Stimulated activated CD4-positive, alpha-beta T cell treated with anti-CD3 and anti-CD28 coated beads, Interleukin-2, amount 100 ng/mL, for 4 hours (primary cell): ENCODE measurements at places on chromosomes 12 and 14.

DNA sequence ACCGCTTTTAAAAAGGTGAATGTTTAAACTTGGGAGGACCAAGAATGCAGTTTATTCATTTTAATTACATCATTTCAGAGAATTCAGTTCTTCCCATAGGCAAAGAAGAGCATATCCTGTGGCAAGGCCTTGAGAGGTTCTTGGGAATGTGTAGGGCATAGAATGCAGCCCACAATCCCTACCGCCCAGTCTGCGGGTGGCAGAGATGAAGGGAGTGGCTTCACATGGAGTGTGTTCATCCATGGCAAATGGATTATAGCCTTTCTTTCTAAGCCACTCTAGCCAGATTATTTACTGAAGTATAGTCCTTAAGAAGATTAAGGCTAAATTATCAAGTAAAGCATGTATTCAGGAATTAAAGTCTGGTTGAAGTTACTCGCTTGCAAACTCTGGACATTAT lies 97.4 kb downstream of the TSPAN8 start:
- no peak for DNase-seq

DNA sequence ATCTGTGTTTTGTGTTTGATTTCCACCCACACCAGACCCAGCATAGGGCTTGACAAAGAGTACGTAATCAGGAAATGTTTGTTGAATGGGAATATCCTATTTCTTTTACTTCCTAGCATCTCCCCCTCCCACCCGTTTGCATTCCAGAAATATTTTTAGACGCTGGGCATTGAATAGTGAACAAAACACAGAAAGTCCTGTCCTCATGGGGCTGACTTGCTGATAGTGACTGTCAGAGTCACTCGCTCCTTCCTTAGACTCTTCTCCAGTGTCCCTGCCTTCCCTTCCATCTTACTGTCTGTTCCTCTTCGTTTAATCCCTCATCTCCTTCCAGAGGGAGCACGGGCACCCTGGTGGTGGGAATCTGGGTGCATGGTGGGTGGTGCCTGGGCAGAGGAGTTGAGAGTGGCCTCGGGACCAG lies 53.6 kb downstream of the SLC25A47 start:
- DNase-seq: no peak

- no peak for DNase-seq
Measured at GRCh38 chr12:53344487-53344823, 8.3 kb upstream of the SP7 start.

- DNase-seq: no peak
Measured at GRCh38 chr12:65595016-65595560, 229.2 kb upstream of the HMGA2 start.

GRCh38 chr12:77584860-77585259 lies 245.8 kb upstream of the NAV3 start:
- no peak for DNase-seq

GRCh38 chr12:65355461-65355860 lies 77.0 kb downstream of the MSRB3 start:
- no peak for DNase-seq

- DNase-seq: no peak
Measured at GRCh38 chr12:53626702-53627169, 554 bp upstream of the ATF7 start.

DNA sequence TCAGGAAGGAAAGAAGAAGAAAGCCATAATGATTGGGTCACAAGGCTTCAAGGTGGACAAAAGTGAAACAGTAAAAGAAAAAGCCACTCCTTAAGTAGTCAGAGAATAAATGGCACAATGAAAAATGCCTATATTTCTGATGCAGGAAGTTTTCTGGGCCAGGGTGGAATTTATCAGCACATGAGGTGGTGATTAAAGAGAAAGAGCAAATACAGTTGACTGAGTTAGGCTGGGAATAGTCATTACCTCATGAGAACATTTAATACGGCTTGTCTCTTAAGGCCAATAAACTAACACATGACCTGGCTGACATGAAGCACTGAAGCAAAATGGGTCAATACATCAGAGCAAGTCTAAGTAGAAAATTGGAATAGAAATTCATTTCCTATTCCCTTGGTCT lies 499.7 kb downstream of the TMTC2 start:
- no peak for DNase-seq

- DNase-seq: no peak
Measured at GRCh38 chr12:21583587-21583986, 21.1 kb downstream of the GYS2 start.

GRCh38 chr14:68413509-68413908 lies 379.4 kb downstream of the ZFP36L1 start:
- no peak for DNase-seq

GRCh38 chr12:18676996-18677588 lies 60.7 kb downstream of the PLCZ1 start:
- DNase-seq: no peak

- DNase-seq: no peak
Measured at GRCh38 chr12:97754306-97754705, 291.7 kb downstream of the RMST start.

DNA sequence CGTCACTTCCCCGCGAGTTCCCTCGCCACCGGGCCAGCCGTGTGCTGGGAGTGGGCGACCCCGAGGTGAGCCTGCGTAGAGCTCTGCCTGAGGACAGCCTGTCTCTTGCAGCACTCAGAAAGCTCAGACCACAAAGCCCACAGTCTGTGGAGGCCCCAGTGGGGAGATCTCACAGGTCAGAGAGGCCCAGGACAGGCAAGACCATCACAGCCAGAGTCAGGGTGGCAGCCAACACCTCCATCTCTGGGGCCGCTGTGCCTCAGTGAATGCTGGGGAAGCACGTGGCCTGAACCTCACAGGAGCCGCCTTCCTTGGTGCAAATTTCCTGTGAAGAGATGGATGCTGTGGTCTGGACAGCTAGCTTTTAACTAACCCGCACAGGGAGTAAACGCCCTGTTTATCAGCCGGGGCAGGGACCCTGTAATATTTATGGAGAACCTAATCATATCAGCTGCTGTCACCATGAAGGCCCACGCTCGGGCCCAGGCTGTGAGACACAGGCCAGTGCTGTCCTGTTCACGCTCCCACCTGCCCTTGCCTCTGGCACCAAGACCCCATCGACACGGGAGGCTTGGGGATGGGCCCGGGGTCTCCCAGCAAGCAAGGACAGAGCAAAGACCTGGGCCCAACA lies 56.9 kb downstream of the CDC42BPB start:
- no peak for DNase-seq

DNA sequence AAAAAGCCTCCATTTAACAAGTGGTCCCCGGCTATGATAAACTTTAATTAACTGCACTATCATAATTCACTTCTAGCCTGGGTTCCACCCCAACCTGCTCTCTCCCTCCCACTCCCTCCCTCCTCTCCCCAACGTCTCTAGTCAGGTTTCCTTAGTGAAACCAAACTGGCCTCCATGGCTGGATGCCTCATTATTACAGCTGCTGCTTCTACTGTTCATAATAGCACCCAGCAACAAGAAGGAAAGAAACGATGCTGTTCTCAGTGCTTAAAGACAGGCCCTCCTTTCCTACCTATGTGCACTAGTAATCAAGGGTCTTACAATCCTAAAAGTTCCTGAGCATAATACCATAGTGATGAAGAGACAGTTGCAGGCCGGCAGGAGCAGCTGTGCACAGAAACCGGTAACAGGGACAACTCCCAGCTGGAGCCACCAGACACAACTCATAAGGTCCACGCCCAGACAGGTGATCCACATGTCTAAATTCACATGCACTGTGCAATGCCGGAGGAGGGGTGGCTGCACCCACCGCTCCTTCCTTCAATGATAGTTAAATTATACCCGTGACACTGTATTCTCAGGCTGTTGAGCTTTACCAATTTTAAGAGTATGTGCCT lies 6.2 kb downstream of the IRF2BPL start:
- no peak for DNase-seq

DNA sequence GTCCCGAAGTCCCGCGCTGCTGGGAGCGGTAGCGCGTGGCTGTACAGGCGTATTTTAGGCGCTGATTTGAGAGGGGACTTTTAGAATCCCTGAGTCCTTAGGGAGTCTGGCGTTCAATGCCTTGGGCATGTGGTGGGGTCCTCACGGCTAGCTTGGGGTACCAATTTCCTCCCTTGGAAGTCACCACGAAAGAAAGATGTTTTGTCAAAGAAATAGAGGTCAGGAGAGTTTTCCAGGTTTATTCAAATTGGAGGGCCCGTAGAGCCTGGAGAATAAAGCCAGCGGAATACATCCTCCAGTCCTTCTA lies 63.9 kb downstream of the KLHL28 start:
- no peak for DNase-seq

GRCh38 chr14:58513272-58513671 lies 85.8 kb downstream of the KIAA0586 start:
- DNase-seq: no peak

DNA sequence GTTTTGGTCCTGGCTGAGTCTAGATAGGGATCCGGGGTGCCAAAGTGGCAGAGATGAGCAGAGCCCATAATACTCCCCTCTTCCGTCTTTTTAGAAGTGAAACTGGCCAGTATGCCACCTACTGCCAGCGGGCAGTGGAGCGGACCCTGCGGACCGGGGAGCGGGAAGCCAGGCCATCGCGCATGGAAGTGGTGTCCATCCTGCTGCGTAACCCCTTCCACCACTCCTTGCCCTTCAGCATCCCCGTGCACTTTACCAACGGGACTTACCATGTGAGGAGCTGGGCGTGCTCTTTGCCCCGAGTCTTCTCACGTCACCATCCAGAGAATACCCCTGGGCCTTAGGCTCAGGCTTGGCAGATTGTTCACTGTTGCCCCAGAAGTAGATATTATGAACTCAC lies 21.0 kb downstream of the PIGH start:
- DNase-seq: no peak

- no peak for DNase-seq
Measured at GRCh38 chr14:92970271-92970670, 47.3 kb downstream of the CHGA start.

- peak; percentile 10 for DNase-seq
Measured at GRCh38 chr12:94603434-94604365, 46.7 kb downstream of the TMCC3 start.

DNA sequence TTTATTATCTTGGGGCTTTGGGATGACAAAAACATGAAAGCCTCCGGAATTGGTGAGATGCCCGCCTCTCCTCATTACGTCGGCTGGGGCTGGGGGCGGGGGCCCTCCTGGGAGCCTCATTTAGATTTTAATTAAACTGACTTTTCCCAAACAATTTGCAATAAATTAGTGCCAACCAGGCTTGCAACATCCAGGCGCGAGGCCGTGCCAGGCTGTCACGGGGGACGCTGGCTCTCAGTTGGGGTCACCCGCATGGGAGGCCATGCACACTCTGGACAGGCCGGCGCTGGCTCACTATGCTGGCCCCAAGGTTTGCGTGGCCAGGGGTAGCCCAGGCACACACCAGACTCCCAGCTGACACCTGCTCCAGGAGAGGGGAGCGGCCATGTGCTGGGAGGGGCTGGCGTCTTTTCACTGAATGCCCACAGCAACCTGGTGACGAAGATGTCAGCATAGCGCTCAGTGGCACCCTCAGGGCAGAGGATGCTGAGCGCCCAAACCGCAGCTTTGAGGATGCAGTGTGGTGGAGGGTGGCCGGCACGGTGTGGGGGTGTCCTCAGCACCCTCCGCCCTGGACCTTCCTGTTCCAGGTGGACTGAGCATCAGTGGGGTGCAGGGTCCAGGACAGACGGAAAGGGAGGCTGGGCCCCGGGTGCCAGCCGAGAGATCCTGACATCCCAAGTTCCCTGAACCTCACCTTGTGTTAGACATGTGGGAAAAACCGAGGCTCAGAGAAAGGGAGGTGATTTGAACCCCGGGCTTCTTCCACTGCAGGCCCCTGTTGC lies 190.8 kb upstream of the C14orf180 start:
- DNase-seq: no peak

DNA sequence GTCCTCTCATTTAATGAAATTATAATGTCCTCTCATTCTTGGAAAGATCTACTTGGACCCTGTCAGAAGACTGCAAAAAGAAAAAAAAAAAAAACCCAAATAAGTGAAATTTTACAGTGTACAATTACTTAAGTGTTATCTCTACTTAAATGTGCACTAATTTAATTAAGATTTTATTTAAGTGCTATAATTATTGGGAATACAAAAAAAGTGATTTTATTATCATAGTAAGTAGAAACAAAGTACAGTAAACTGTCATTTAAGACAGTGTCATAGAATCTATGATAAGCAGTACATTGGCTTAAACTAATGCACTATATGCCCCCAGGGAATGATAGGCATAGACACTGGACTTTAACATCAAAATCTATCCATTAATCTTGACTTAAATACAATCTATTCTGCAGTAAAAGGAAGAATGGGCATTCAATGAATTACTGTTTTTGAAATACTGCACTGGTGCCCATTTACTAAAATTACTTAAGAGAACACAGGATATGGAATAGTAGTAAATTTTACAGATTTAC lies 23.3 kb downstream of the INSM2 start:
- no peak for DNase-seq

DNA sequence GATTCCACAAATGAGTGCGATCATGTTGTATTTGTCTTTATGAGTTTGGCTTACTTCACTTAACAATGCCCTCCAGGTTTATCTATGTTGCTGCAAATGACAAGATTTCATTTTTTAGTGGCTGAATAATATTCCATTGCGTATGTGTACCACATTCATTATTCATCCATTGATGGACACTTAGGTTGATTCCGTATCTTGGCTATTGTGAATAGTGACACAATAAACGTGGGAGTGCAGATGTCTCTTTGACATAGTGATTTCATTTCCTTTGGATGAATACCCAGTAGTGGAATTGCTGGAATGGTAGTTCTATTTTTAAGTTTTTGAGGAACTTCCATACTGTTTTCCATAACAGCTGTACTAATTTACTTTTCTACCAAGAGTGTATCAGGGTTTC lies 23.5 kb downstream of the AKAP6 start:
- no peak for DNase-seq

- no peak for DNase-seq
Measured at GRCh38 chr14:42224053-42224888, 617.6 kb downstream of the LRFN5 start.

- DNase-seq: no peak
Measured at GRCh38 chr14:49294621-49295148, 291.5 kb downstream of the RPS29 start.

GRCh38 chr12:52351196-52352059 lies 15.9 kb downstream of the KRT85 start:
- DNase-seq: peak; percentile 6

- no peak for DNase-seq
Measured at GRCh38 chr12:89461649-89462612, 62.7 kb downstream of the GALNT4 start.

- DNase-seq: no peak
Measured at GRCh38 chr12:77372026-77372425, 306.7 kb upstream of the E2F7 start.

DNA sequence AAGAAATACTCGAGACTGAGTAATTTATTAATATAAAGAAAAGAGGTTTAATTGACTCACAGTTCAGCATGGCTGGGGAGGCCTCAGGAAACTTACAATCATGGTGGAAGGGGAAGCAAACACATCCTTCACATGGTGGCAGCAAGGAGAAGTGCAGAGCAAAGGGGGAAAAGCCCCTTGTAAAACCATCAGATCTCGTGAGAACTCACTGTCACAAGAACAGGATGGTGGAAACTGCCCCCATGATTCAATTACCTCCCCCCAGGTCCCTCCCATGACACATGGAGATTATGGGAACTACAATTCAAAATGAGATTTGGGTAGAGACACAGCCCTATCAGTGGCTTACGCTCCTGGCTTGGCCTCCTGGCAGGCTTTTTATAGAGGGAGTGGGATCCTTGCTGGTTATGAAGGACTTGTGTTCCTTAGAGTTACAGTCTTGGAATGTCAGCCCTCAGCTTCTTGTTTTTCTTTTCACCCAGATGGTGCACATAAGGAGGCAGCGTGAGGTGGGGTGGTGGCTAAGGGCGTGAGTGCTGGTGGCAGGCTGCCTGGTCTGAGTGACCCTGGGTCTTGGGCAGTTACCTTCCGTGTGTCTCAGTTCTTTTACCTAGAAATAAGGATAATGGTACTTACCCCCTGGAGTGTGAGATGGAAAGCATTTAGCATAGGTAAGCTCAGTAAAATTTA lies 25.7 kb downstream of the TRAF3 start:
- DNase-seq: no peak
